ENCODE measurements at places on chromosomes 6 and 20. TPM values are rescaled to one million over a fixed set of nuclear protein-coding genes. Genes with fewer than 3 reads are reported as not detected.
A peak's percentile ranks its signal among the peaks of the same experiment; 100 is the strongest.

- DNase-seq = no peak
- peak overlapping the region; percentile 26 for H3K27ac ChIP-seq
- peaks cover 5% of the 10 kb centered on the region for H3K36me3 ChIP-seq
- H3K4me3 ChIP-seq = no peak overlapping the region
- H3K4me1 ChIP-seq = peaks cover 22% of the 10 kb centered on the region
Measured at GRCh38 chr6:169555971-169556617, 145.7 kb downstream of the WDR27 start.

GRCh38 chr6:34745277-34746103 lies 11.8 kb upstream of the SNRPC start:
- peaks cover 1% of the 10 kb centered on the region for H3K27me3 ChIP-seq
- no peak for DNase-seq
- H3K36me3 ChIP-seq = no peaks in the 10 kb centered on the region
- H3K4me3 ChIP-seq = no peak overlapping the region

GRCh38 chr6:112936079-112936472 lies 588.9 kb downstream of the RFPL4B start:
- no peaks in the 10 kb centered on the region for H3K27me3 ChIP-seq
- H3K36me3 ChIP-seq = no peaks in the 10 kb centered on the region

DNA sequence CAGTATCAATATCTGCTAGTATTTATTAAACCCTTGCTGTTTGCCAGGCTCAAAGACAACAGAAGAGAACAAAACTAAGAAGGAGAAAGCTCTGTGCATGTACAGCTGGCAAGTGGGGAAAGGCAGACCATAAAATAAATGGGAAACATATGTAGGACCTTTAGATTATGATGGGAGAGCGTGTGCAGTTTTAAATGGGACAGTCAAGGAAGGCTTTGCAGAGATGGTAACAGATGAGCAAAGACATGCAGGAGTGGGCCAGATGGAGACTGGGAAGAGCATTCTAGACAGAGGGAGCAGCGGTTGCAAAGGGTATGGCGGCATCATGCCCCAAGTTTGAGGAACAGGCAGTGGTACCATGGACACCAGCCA lies 260.0 kb downstream of the NRN1 start:
- H3K4me3 ChIP-seq = no peak overlapping the region
- peaks cover 5% of the 10 kb centered on the region for H3K4me1 ChIP-seq
- H3K36me3 ChIP-seq = peaks cover 12% of the 10 kb centered on the region
- no peaks in the 10 kb centered on the region for H3K27me3 ChIP-seq

DNA sequence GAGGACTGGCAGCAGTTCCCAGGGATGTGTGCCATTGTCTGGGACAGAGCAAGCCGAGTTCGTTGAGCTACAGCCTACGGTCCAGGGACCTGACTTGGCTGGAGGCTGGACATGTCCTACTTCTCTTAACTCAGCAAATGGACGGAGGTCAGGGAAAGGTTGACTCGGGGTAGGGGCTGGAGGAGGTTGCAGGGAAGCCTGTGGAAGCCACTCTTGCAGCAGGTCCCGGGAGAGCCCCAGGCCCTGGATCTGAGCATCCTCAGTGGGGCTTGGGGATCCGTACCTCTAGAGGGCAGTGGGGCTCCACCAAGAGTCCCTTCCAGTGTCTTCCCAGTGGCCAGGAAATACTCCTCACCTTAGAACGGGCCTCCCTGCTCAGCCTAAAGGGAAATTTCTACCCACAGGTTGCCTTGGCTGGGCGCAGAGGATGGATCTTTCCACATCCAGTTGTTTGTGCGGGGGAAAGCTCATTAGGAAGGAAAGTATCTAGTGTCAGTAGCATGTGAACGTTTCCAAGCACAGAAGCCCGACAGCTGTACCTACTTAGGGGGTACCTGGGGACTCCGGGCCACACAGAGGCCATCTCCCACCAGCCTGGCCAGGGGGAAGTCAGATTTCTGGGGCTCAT lies 170.2 kb downstream of the NFATC2 start:
- peaks cover 10% of the 10 kb centered on the region for H3K36me3 ChIP-seq
- H3K4me1 ChIP-seq = peaks cover 10% of the 10 kb centered on the region
- no peak overlapping the region for H3K4me3 ChIP-seq
- peak; percentile 49 for DNase-seq
- peaks cover 2% of the 10 kb centered on the region for H3K27me3 ChIP-seq
- no peak overlapping the region for H3K27ac ChIP-seq

DNA sequence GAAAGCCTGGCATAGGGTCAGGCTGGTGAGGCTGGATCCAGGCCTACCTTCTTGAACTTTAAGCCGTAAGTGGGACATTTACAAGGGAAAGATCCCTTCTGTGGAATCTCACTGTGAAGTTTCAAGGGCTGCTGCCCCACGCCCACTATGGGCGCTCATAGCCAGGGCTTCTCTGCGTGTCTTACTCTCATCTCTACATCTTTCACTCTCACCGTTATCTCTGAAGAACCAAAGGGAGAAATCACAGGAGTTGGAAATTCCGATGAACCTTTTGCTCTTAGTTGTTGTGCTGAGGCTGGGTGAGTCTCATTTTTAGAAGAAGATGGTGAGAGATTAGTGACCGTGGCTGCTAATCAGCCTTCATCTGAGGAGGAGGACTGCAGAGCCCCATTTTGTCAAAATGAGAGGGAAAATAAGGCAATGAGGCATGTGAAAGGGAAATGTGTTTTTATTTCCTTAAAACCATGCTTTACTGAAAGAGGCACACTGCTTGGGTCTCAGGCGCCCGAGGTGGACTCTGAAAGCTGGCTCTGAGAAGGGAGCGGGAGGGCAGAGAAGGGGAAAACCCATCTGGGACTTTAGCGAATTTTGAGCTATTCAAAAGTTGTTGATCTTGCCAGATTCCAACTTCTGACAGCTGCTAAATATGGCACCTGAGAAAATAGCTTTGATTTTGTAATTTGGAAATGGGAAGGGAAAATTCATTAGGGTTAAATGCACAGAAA lies 301.5 kb downstream of the CLIC5 start:
- H3K36me3 ChIP-seq = no peaks in the 10 kb centered on the region
- H3K4me1 ChIP-seq = no peaks in the 10 kb centered on the region
- H3K27me3 ChIP-seq = peaks cover 5% of the 10 kb centered on the region
- DNase-seq = no peak

DNA sequence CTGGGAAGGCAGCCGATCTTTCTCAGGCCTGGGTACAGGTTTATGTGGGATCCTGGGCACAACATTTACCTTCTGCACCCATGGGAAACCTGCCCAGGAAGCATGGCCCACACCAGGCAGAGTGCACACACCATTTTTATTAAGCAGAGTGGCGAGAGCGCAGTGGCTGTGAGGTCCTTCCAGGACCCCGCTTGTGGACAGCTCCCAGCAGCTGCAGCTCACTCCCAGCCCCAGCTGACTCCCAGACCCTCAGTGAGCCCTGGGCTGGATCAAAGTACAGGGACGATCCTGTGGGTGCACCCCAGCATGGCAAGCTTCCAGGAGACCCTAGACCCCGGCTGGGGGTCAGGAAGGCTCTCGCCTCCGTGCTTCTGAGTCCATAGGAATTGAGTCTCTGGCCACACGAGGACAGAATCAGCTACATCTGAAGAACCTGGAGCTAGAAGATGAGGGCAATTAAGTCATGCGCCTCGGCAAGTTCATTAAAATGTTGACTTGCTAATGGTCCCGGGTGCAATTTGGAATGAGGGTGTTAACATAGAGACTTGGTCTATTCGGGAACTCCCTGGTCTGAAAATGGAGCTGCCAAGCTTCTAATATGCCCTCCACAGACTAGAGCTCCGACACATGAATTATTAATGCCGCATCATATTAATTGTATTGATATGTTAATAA lies 65.4 kb upstream of the SLCO4A1 start:
- peaks cover 6% of the 10 kb centered on the region for H3K27me3 ChIP-seq
- DNase-seq = no peak
- peaks cover 6% of the 10 kb centered on the region for H3K4me1 ChIP-seq
- no peak overlapping the region for H3K27ac ChIP-seq

Gene PRRT1
- polyA plus RNA-seq = not detected

- H3K4me1 ChIP-seq = no peaks in the 10 kb centered on the region
- no peak overlapping the region for H3K4me3 ChIP-seq
- peaks cover 3% of the 10 kb centered on the region for H3K27me3 ChIP-seq
- peak; percentile 19 for DNase-seq
Measured at GRCh38 chr20:63381781-63382431, 20.8 kb upstream of the CHRNA4 start.

Gene ANGPT4
- not detected for polyA plus RNA-seq

Gene B4GALT5
- 0.35 TPM for polyA plus RNA-seq

GRCh38 chr20:64039293-64040160 lies 3.5 kb downstream of the C20orf204 start:
- no peaks in the 10 kb centered on the region for H3K4me1 ChIP-seq
- no peak for DNase-seq
- peak overlapping the region; percentile 71 for H3K4me3 ChIP-seq

- peaks cover 63% of the 10 kb centered on the region for H3K4me1 ChIP-seq
- DNase-seq = no peak
- peaks cover 49% of the 10 kb centered on the region for H3K36me3 ChIP-seq
- peaks cover 4% of the 10 kb centered on the region for H3K27me3 ChIP-seq
- H3K4me3 ChIP-seq = no peak overlapping the region
Measured at GRCh38 chr6:144849920-144850319, 564.8 kb downstream of the UTRN start.

DNA sequence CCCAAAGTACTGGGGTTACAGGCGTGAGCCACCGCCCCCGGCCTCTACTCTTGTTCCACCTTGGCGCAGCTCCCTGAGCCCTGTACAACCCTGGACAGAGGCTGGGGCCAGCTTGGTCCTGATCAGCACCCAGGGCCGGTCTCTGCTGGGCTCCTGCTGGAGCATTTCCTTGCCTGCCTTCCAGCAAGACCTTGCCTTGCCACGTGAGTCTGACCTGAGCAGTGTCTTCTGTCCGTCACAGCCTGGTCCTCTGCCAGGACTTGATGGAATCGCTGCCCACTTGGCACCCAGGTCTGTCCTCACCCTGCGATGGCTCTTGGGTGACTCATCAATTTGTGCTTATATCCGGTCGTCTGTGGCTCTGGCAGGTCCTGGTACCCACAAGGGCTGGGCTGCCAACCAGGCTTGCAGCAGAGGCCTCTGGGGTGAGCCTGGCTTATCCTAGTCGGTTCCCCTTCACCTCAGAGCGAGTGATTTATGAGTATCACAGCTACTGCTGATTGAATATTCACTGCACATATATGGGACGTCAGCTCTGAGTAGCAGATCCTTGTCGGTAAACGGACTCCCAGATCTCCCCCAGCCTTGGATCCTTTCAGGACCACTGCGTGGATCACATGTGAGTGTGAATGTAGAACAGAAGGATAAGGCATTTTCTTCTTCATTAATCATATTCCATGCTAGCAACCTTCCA lies 10.1 kb upstream of the SULF2 start:
- no peak for DNase-seq
- H3K27ac ChIP-seq = no peak overlapping the region
- H3K27me3 ChIP-seq = peaks cover 6% of the 10 kb centered on the region
- no peak overlapping the region for H3K4me3 ChIP-seq
- no peaks in the 10 kb centered on the region for H3K4me1 ChIP-seq
- H3K36me3 ChIP-seq = no peaks in the 10 kb centered on the region

DNA sequence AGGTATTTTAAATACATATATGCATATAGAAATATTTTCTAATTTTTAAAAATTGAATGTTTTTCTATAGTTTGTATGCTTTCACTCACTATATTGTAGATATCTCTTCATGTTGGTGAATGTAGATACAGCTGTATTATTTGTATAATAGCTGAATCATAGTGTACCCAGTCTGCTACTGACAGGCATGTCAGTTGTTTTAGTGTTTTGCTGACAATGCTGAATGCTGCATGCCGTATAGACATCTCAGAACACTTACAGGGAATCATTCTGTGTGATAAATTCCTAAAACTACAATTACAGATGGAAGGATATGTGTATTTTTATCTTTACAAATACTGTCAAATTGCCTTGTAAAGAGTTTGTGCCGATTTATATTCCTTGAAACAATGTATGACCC lies 175.4 kb downstream of the SIM1 start:
- no peak overlapping the region for H3K4me3 ChIP-seq
- no peak overlapping the region for H3K27ac ChIP-seq
- no peaks in the 10 kb centered on the region for H3K4me1 ChIP-seq
- DNase-seq = no peak
- no peaks in the 10 kb centered on the region for H3K36me3 ChIP-seq
